ENCODE measurements at places on chromosomes 11 and 22. TPM values are rescaled to one million over a fixed set of nuclear protein-coding genes. Genes with fewer than 3 reads are reported as not detected.

The SULT4A1 gene
- polyA plus RNA-seq, result 3.5 TPM

The GGTLC3 gene
- polyA plus RNA-seq, result not detected

The FOSL1 gene
- polyA plus RNA-seq, result 0.54 TPM

DNA sequence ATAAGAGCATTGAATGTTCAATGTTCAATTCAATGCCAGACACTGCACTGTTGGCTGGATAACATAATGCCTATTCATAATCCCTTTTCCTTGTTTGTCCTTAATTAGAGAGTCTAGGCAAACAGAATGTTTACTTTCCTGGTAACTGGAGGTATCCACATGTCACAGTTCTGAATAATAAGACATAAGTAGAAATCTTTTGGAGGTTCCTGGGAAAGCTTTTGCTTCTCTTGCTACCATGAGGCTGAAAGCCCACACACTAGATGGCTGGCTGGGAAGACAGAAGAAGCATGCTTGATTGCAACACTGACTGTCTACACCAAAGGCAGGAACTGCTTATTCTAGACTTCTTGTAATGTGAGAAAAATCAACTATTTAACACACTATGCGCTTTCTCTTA, 79.5 kb downstream of the GAB2 start:
- DNase-seq, result no peak

The CYP2R1 gene
- polyA plus RNA-seq, result 11.4 TPM
